ENCODE measurements at places on chromosomes 5 and 9. TPM values are rescaled to one million over a fixed set of nuclear protein-coding genes. Genes with fewer than 3 reads are reported as not detected.

GRCh38 chr5:155103146-155103545, 89.6 kb downstream of the KIF4B start:
- no peak overlapping the region for H3K4me3 ChIP-seq
- no peaks in the 10 kb centered on the region for H3K27me3 ChIP-seq
- DNase-seq: no peak
- no peaks in the 10 kb centered on the region for H3K4me1 ChIP-seq

DNA sequence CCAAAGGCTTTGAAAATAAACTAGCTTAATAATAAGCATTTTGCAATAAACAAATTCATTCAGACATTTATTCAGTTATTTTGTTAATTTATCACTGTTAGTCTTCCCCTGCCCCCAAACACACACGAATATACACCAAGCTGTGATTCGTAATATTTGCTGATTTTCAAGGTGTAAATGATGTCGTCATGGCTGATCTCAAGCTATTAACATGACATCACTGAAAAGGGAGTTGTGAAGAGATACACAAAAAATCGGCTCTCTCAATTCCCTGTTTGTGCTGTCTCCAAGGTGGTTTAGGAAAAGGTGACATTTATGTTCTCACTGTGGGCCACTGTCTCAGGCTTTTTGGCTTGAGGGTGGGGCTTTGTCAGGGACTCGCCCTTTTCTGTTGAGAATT, 413.3 kb downstream of the CDH9 start:
- no peak overlapping the region for H3K4me3 ChIP-seq
- H3K27ac ChIP-seq: no peak overlapping the region
- no peaks in the 10 kb centered on the region for H3K27me3 ChIP-seq

GRCh38 chr5:64505769-64506566, at the start of gene RGS7BP:
Gene RGS7BP (plus strand): TSS chr5:64506015. CDS start chr5:64506625, 610 bp downstream.
- DNase-seq: no peak
- H3K4me3 ChIP-seq: peak within 1 kb of the TSS; percentile 56
- H3K36me3 ChIP-seq: no peaks in the 10 kb centered on the region
- no peaks in the 10 kb centered on the region for H3K27me3 ChIP-seq
- peak within 1 kb of the TSS; percentile 59 for H3K27ac ChIP-seq

DNA sequence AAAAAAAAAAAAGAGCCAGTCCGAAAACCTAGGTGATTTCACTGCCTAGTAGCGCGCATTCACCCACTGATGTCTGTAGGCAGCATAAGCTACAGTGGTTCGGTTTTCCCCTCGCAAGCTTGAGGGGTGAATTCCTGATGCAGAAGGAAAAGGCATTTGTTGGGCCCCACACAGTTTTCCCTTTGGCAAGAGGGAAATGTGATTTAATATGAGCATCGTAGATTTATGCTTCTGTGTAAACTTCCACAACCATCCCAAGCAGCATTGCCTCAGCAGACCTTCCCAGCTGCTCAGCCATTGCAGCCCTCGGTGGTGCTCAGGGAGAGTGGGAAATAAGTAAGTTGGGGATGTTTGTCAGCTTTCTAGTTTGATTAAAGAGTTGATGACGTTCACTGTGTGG, 231.5 kb upstream of the PPP1R2B start:
- no peak overlapping the region for H3K27ac ChIP-seq
- no peak for DNase-seq
- no peak overlapping the region for H3K4me3 ChIP-seq
- no peaks in the 10 kb centered on the region for H3K36me3 ChIP-seq

The SLIT3 gene
- total RNA-seq: 85.8 TPM

- H3K4me1 ChIP-seq: no peaks in the 10 kb centered on the region
- no peaks in the 10 kb centered on the region for H3K27me3 ChIP-seq
- H3K36me3 ChIP-seq: peaks cover 14% of the 10 kb centered on the region
- H3K27ac ChIP-seq: no peak overlapping the region
These were observed 2.9 kb downstream of the NR4A3 start for GRCh38 chr9:99824378-99825171.

DNA sequence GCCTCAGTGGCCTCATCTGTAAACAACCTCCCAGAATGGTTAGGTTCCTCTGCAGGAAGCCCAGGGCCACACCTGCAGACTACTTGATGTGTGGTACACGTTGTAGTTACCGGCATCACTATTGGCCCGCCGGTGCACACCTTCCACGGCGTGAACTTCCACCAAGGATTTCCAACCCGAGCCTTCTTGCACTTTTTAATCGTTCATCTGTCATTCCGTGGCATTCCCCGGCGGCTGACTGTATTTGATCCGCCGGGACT, 5.3 kb upstream of the TRIM41 start:
- DNase-seq: no peak
- H3K27ac ChIP-seq: peak overlapping the region; percentile 70
- no peaks in the 10 kb centered on the region for H3K36me3 ChIP-seq
- H3K4me1 ChIP-seq: no peaks in the 10 kb centered on the region

DNA sequence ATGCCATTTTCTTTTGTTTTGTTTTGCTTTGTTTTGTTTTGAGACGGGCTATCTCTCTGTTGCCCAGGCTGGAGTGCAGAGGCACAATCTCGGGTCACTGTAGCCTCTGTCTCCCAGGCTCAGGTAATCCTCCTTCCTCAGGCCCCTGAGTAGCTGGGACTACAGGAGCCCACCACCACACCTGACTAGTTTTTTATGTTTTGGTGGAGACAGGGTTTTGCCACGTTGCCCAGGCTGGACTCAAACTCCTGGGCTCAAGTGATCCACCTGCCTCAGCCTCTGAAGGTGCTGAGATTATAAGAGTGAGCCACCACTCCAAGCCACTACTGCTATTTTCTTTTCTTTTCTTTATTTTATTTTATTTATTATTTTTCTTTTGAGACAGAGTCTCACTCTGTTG, 54.0 kb upstream of the S1PR3 start:
- no peak overlapping the region for H3K27ac ChIP-seq
- H3K27me3 ChIP-seq: no peaks in the 10 kb centered on the region
- no peak overlapping the region for H3K4me3 ChIP-seq
- H3K4me1 ChIP-seq: no peaks in the 10 kb centered on the region

DNA sequence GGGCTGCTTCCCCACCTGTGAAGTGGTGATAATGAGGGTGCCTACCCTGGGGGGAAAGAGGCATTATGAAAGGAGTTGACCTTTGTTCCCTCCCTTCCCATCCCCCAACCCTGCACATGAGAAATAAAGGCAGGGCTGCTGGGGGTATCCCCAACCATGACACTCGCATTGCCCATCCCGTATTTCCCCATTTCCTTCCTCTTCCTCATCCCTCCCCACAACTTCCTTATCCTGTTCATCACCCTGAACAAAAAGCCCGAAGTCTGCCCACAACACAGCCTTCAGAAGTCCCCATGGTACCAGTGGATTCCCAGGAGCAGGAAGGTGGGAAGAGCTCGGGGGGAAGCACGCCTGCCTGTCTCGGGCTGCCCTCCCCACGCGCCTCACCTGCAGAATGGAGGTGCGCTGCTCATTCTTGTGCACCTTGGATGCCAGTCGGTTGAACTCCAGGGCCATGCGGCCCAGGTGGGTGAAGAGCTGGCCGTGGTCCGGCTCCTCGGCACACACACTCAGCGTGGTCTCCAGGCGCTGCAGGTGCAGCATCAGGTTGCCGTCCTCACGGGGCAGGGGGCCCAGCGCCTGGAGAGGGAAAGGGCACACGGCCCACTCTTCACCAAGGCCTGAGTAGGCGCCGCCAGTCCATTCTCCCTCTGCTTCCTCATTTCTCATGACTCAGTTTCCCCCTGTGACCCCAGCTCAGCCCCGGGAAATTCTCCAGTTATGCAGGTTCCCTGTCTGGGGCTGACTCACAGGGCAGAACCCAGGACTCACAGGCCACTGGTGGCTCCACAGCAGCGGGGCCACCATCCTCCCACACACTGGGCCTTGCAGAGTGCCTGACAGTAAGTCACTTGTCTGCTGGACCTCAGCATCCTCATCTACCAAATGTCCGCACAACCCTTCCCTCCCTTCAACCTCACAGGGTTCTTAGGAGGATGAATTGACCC, 24.2 kb downstream of the TNIP1 start:
- no peaks in the 10 kb centered on the region for H3K27me3 ChIP-seq
- DNase-seq: no peak
- H3K4me3 ChIP-seq: no peak overlapping the region
- H3K36me3 ChIP-seq: peaks cover 41% of the 10 kb centered on the region
- H3K4me1 ChIP-seq: no peaks in the 10 kb centered on the region
- no peak overlapping the region for H3K27ac ChIP-seq

DNA sequence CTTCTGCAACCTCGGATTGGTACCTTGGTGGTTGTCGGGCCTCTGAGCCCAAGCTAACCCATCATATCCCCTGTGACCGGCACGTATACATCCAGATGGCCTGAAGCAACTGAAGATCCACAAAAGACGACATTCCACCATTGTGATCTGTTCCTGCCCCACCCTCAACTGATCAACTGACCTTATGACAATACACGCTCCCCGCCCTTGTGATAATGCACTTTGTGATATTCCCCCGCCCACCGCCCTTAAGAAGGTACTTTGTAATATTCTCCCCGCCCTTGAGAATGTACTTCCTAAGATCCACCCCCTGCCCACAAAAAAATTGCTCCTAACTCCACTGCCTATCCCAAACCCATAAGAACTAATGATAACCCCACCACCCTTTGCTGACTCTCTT, 16.5 kb upstream of the TOR1B start:
- H3K36me3 ChIP-seq: no peaks in the 10 kb centered on the region
- DNase-seq: no peak
- no peak overlapping the region for H3K27ac ChIP-seq
- no peaks in the 10 kb centered on the region for H3K27me3 ChIP-seq

The NR5A1 gene
- not detected for total RNA-seq

DNA sequence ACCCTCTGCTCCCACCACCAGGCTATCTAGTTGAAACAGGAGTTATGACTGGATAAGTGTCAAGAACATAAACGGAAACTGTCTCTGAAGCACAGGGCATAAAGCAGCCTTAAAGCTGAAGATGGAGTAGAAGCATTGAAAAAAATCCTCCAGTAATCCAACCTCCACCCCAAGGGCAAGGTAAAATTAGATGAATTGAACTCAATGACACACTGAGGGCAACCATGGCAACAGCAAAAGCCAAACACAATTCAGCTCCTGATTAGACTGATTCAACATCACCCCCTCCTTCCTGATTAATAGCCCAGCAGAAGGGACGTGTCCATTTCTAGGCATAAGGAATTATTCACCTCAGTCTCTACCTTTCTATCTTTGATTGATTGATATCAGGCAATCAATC, 183.2 kb upstream of the MAP3K1 start:
- H3K27me3 ChIP-seq: no peaks in the 10 kb centered on the region
- H3K27ac ChIP-seq: no peak overlapping the region
- H3K4me3 ChIP-seq: no peak overlapping the region
- no peak for DNase-seq

DNA sequence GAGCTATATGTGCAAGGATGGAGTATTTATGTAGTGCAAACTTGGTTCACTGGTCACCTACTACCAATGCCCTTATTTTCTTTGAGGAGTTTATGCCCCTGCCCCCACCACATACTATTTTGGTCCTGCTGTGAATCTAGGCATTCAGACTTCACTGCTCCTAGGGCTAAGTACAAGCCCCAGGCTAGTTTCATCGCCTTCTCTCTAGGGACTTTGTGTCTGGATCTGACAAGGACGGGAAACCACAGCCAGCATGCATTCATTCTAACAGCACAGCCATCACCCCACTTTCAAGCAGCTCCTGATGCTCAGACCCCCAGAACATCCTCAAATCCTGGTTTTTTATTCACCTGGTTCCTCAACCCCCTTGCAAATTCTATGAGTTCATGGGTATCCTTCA, 56.8 kb downstream of the DRD1 start:
- H3K27me3 ChIP-seq: no peaks in the 10 kb centered on the region
- no peak overlapping the region for H3K4me3 ChIP-seq
- H3K36me3 ChIP-seq: no peaks in the 10 kb centered on the region
- DNase-seq: no peak
- H3K27ac ChIP-seq: no peak overlapping the region
- H3K4me1 ChIP-seq: no peaks in the 10 kb centered on the region

- H3K36me3 ChIP-seq: no peaks in the 10 kb centered on the region
- no peak overlapping the region for H3K27ac ChIP-seq
- peak; percentile 42 for DNase-seq
These were observed 146.7 kb downstream of the HSPA4 start for GRCh38 chr5:133198511-133198910.

DNA sequence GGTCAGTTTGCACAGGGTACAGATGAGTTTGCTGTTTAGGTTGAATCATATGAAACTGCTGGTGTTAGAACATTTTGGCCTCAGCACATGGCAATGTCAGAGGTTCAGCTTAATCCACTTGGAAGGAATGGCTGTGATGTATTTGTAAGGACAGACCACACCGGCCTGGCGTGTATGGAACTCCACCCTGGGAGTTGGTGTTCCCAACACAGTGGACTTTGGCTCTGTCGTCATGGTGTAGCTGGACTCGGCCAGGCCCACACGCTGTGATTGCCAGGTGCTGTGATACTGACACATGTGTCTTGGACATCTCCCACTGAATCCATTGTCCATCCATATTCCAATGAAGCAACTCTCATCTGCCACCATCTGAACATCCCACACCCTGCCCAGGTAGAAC, 90.3 kb downstream of the ZNF618 start:
- DNase-seq: peak; percentile 66
- no peak overlapping the region for H3K4me3 ChIP-seq
- no peaks in the 10 kb centered on the region for H3K4me1 ChIP-seq
- no peaks in the 10 kb centered on the region for H3K36me3 ChIP-seq
- no peaks in the 10 kb centered on the region for H3K27me3 ChIP-seq

The SLC6A18 gene
- total RNA-seq: not detected

The LMX1B gene
- 0.74 TPM for total RNA-seq

The ANKRD31 gene
- 0.07 TPM for total RNA-seq

The IL3 gene
- not detected for total RNA-seq

The PDLIM4 gene
- 13.4 TPM for total RNA-seq

DNA sequence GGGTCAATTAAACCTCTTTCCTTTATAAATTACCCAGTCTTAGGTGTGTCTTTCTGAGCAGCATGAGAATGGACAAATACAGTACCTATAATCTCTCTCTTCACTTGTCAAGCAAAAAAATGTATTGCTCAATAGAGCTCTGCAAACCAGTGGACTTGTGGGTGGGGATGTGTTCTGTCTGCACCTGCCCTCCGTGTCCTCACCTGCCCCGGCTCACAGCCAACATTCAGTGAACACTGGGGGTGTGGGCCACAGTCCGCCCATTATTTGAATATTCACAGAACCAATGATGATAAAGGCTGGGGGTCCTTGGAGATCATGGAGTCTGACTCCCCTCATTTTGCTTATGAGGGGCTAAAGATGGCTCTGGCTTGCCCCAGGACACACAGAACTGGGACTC, 36.9 kb upstream of the MED27 start:
- H3K4me3 ChIP-seq: no peak overlapping the region
- no peak for DNase-seq
- no peak overlapping the region for H3K27ac ChIP-seq
- H3K27me3 ChIP-seq: no peaks in the 10 kb centered on the region
- no peaks in the 10 kb centered on the region for H3K4me1 ChIP-seq
- no peaks in the 10 kb centered on the region for H3K36me3 ChIP-seq

GRCh38 chr5:6736106-6736505, 22.9 kb downstream of the TENT4A start:
- no peak overlapping the region for H3K27ac ChIP-seq
- DNase-seq: no peak
- H3K36me3 ChIP-seq: peaks cover 37% of the 10 kb centered on the region
- no peak overlapping the region for H3K4me3 ChIP-seq
- H3K4me1 ChIP-seq: no peaks in the 10 kb centered on the region
- H3K27me3 ChIP-seq: no peaks in the 10 kb centered on the region

GRCh38 chr5:32708949-32709348, 2.2 kb upstream of the NPR3 start:
- DNase-seq: no peak
- no peak overlapping the region for H3K27ac ChIP-seq
- no peak overlapping the region for H3K4me3 ChIP-seq
- peaks cover 37% of the 10 kb centered on the region for H3K4me1 ChIP-seq
- H3K36me3 ChIP-seq: no peaks in the 10 kb centered on the region

The ZNF189 gene
- total RNA-seq: 22.1 TPM

The IFNK gene
- not detected for total RNA-seq

All from right atrium auricular region (tissue), 2 donors.